ENCODE measurements at places on chromosomes 2 and 18. TPM values are rescaled to one million over a fixed set of nuclear protein-coding genes. Genes with fewer than 3 reads are reported as not detected.

DNA sequence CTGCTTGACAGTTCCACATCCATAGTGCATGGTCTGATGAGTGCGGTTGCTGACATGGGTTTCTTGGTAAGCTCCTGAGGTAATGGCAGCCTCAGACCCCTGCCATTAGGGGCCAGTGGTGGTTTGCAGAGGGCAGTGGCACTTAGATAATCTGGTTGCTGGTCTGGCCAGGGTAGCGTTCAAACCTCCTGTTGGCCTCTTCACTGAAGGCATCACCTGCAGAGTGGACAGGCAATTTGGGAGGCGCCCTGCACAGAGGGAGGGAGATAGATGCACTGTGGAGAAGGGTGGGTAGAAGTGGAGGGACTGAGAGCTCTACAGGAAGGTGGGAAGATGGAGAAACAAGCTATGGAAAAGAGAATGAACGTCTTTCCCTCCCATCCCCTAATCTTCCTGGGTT, 3.7 kb downstream of the HTRA2 start:
- peaks cover 11% of the 10 kb centered on the region for H3K27me3 ChIP-seq
- peaks cover 27% of the 10 kb centered on the region for H3K4me1 ChIP-seq
- no peak overlapping the region for H3K4me3 ChIP-seq
- DNase-seq, result no peak
- H3K27ac ChIP-seq, result no peak overlapping the region
- H3K36me3 ChIP-seq, result no peaks in the 10 kb centered on the region

DNA sequence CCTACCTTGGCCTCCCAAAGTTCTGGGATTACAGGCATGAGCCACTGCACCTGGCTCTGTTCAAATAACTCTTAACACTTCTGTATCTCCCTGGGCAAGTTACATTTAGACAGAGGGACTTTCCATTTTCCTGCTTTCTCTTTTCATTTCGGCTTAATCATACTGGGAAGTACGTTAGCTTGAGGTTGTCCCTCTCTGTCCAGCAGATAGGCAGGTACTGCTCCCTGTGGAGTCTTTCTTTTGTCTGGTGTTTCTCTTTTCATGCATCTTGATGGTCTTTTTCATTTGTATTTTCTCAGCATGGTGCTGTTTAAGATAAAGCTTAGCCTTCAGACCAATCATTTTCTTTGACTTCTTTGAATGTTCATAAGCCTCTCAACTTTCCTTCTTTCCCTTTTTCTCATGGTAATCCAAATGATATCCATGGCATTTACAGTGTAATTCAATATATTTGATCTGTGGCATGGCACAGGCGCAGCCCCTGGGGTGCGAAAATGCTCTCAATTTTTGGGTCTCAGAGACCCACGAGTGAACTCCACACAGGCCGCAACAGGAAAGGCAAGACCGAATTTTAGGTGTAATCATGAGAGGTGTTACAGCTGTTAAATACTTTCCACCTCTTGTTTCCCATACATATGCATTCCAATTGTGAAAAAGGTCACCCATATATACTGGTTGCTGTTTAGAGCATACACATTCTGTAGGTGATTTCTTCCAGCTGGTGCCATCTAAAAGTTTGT, 99.9 kb upstream of the MYO3B start:
- H3K4me1 ChIP-seq, result no peaks in the 10 kb centered on the region
- H3K27me3 ChIP-seq, result no peaks in the 10 kb centered on the region
- no peak for DNase-seq
- no peak overlapping the region for H3K27ac ChIP-seq
- H3K4me3 ChIP-seq, result no peak overlapping the region
- peaks cover 35% of the 10 kb centered on the region for H3K36me3 ChIP-seq

DNA sequence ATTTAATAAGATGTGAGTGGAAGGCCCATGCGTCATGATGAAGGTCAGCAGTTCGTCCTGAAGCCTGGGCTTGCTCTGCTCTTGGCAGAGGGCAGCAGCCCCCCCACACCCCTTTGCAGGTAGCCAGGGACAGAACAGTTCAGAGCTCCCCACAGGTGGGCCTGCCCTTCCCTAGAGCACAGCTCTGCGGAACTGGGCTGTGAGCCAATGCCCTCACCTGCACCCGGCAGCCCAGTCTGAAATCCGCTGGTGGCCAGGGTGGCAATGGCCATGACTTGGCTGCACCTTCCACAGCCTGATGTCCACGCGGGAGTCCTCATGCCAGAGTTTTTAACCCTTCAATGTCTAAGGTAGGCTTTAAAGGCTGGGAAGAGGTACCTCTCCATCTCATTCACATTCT, 136.7 kb downstream of the ACKR3 start:
- H3K4me3 ChIP-seq, result no peak overlapping the region
- H3K27ac ChIP-seq, result no peak overlapping the region
- no peaks in the 10 kb centered on the region for H3K27me3 ChIP-seq
- H3K36me3 ChIP-seq, result no peaks in the 10 kb centered on the region

DNA sequence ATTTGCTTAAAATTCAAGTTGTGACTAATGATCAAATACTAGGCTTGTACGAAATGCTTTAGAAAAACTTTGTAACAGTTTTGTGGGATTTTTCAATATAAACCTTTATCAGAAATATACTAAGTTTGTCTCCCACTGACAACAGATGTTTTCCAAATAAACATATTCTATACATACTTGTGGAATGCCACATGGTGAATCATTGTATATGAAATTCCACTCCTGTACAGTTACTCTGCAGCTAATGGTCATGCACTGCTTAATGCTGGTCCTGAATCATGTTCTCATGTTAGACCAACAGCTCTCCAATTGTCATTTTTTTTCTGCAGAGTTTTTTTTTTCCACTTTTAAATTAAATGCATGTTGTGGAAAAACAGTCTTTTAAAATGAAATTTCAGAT, 90.1 kb downstream of the DPP4 start:
- H3K4me3 ChIP-seq, result no peak overlapping the region
- no peak overlapping the region for H3K27ac ChIP-seq
- no peaks in the 10 kb centered on the region for H3K36me3 ChIP-seq
- H3K27me3 ChIP-seq, result no peaks in the 10 kb centered on the region
- peaks cover 7% of the 10 kb centered on the region for H3K4me1 ChIP-seq

GRCh38 chr2:175054340-175054739, 49.2 kb upstream of the CHN1 start:
- H3K27me3 ChIP-seq, result no peaks in the 10 kb centered on the region
- H3K4me1 ChIP-seq, result no peaks in the 10 kb centered on the region
- peaks cover 7% of the 10 kb centered on the region for H3K36me3 ChIP-seq
- no peak overlapping the region for H3K4me3 ChIP-seq
- no peak for DNase-seq

DNA sequence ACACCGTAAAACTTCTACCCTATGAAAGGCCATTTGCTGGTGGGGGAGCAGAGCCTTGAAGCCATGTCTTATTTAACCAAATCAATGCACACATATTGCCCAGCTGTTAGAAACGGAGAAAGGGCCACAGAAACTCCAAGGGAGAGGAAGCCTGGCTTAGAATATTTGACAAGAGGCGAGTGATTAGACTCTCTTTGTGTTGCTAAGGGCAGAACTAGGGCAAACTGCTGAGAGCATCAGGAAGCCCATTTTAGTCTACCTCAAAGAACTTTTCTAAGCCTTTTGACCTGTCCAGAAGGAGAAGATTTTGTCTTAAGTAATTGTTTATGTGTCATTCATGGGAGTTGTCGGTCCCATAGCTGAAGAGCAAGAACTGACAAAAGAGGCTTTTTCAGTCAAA, 54.4 kb upstream of the CELF4 start:
- H3K4me3 ChIP-seq, result no peak overlapping the region
- no peaks in the 10 kb centered on the region for H3K4me1 ChIP-seq
- no peaks in the 10 kb centered on the region for H3K27me3 ChIP-seq
- no peaks in the 10 kb centered on the region for H3K36me3 ChIP-seq

GRCh38 chr18:5518899-5519371, 24.9 kb downstream of the EPB41L3 start:
- H3K4me3 ChIP-seq, result no peak overlapping the region
- no peaks in the 10 kb centered on the region for H3K27me3 ChIP-seq
- no peaks in the 10 kb centered on the region for H3K36me3 ChIP-seq
- no peak overlapping the region for H3K27ac ChIP-seq

DNA sequence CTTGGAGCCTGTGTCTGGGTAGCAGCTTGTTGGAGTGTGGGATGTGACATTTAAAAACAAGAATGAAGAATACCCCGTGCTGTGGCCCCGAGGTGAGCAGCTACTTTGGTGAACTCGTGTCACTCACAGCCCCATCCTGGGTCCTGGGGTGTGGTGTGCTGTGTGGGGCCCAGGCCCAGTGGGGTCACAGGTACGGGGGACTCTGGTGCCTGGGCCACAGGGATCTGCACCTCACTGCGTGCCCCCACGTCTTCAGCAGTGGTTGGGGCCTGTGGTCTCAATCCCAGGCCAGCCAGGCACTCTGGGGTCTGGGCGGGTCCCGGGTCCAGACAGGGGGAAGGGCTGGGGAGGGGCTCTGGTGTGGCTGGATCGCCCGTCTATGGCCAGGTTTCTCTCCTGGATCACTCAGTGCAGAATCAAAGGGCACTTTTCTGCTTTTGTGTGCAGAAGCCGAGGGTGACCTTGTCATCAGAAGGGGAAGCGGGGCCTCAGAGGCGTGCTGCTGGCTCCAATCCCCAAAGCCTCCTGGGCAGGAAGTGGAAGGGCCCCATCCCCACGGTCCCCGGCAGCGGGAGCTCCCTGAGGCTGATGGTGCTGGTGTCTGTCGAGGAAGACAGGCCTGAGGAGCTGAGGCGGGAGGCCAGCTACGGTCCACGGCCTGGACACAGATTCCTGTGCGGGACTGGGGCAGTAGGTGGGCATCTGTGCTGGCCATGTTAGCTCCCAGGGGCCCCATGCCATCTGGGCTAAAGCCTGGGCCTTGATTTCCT, 1.4 kb downstream of the GPR35 start:
- H3K27ac ChIP-seq, result no peak overlapping the region
- no peaks in the 10 kb centered on the region for H3K36me3 ChIP-seq
- DNase-seq, result no peak

DNA sequence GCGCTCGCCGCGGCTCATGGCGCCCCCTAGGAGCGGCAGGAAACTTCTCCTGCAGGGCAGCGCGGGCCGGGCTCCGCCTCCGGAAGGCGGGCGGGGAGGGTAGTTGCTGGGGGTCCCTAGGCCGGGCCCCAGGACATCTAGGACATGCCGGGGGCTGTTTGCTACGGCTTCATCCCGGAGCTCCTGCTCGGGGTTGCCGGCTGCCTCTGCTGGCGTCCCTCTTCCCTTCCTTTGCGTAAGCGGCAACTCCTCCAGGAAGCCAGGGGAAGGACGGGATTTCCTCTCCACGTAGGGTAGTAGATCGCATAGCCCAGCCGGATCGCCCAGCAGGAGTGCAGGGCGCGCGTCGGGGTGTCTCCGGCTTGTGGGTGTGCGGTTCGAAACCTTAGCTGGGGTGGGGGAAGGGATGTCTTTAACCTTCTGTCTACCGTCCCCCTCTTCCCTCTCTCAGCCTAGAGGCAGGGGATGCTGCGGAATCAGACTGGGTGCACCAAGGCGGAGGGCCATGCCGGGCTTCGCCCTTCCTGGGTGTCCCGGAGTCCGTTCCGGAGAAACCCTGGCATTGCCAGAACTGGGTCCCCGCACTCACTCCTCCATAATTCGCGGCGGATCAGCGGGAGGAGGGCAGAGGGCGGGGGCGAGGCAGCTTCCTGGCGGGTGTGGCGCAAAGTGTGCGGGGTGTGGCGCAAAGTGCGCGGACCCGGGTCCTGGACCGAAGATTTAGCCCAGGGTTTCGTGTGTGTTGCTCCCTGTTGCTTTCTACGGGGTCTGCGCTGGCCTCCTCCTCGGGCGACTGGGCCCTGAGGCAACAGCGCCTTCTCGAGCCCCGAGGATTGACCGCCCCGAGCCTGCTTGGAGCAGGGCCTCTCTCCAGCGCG, 12.2 kb upstream of the SKOR2 start:
- no peaks in the 10 kb centered on the region for H3K4me1 ChIP-seq
- H3K27me3 ChIP-seq, result peaks cover 23% of the 10 kb centered on the region
- DNase-seq, result no peak
- no peak overlapping the region for H3K4me3 ChIP-seq
- no peak overlapping the region for H3K27ac ChIP-seq
- H3K36me3 ChIP-seq, result no peaks in the 10 kb centered on the region

GRCh38 chr2:239445771-239446524, 45.1 kb upstream of the HDAC4 start:
- H3K27ac ChIP-seq, result no peak overlapping the region
- H3K4me3 ChIP-seq, result no peak overlapping the region
- H3K27me3 ChIP-seq, result peaks cover 9% of the 10 kb centered on the region
- H3K36me3 ChIP-seq, result no peaks in the 10 kb centered on the region
- DNase-seq, result no peak
- peaks cover 7% of the 10 kb centered on the region for H3K4me1 ChIP-seq

GRCh38 chr2:240794178-240794721, 25.8 kb downstream of the KIF1A start:
- H3K4me3 ChIP-seq, result no peak overlapping the region
- no peaks in the 10 kb centered on the region for H3K4me1 ChIP-seq
- no peaks in the 10 kb centered on the region for H3K27me3 ChIP-seq
- DNase-seq, result no peak
- no peaks in the 10 kb centered on the region for H3K36me3 ChIP-seq

GRCh38 chr2:41958251-41958650, 89.6 kb upstream of the PKDCC start:
- no peak for DNase-seq
- H3K36me3 ChIP-seq, result no peaks in the 10 kb centered on the region
- peaks cover 3% of the 10 kb centered on the region for H3K27me3 ChIP-seq
- no peaks in the 10 kb centered on the region for H3K4me1 ChIP-seq
- no peak overlapping the region for H3K27ac ChIP-seq

DNA sequence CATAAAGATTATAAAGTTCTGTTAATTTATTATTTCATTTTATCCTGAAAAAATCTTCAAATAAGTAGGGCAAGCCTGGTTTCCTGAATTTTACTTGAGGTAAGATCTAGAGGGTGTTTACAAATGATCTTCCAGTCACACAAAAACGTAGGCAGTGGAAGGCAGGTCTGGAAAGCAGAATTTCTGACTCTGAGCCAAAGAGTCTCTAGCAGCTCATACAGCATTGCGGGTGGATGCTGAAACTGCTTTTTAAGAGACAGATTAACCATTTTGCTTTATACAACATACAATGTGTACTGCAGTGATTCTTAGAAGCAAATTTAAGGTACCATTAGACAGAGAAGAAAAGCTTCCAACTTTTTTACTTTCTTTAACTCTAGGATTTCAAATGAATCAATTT, 117.0 kb downstream of the FTCDNL1 start:
- no peak overlapping the region for H3K4me3 ChIP-seq
- H3K4me1 ChIP-seq, result no peaks in the 10 kb centered on the region
- DNase-seq, result no peak
- no peak overlapping the region for H3K27ac ChIP-seq
- H3K36me3 ChIP-seq, result no peaks in the 10 kb centered on the region
- H3K27me3 ChIP-seq, result peaks cover 6% of the 10 kb centered on the region

ERFE gene
- total RNA-seq, result not detected

PSMA8 gene
- total RNA-seq, result 0.30 TPM

TMEM178A gene
- not detected for total RNA-seq

TUBA4B gene
- not detected for total RNA-seq
